Colonic mucosa (tissue), 4 donors: ENCODE measurements at places on chromosomes 11 and 22. TPM values are rescaled to one million over a fixed set of nuclear protein-coding genes. Genes with fewer than 3 reads are reported as not detected.

Gene GNB1L
- 10.2 TPM for total RNA-seq

Gene CTSF
- 17.3 TPM for total RNA-seq

Gene MYOD1
- total RNA-seq: not detected

Gene MIAT
- total RNA-seq: 1.5 TPM

Gene MRPL23
- total RNA-seq: 140 TPM
